ENCODE measurements at places on chromosomes 4 and X.

GRCh38 chrX:47743504-47743903 is 84.5 kb upstream of the UXT start:
- no peaks in the 10 kb centered on the region for H3K36me3 ChIP-seq
- no peak for DNase-seq
- H3K4me3 ChIP-seq, result no peak overlapping the region
- no peak overlapping the region for H3K27ac ChIP-seq
- peaks cover under 1% of the 10 kb centered on the region for H3K4me1 ChIP-seq
- no peaks in the 10 kb centered on the region for H3K27me3 ChIP-seq

DNA sequence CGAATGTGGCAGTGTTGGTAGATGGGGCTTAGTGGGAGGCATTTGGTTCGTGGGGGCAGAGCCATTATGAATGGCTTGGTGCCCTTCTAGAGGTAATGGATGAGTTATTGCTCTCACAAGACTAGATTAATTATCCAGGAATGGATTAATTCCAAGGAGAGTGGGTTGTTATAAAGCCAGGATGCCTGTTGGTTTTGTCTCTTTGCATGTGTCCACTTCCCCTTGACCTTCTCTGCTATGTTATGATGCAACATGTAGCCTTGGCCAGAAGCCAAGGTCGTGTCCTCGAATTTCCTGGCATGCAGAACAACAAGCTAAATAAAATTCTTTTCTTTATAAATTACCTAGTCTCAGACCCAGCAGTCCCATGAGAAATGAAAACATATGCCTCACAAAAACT is 111.2 kb upstream of the PLS3 start:
- no peak for DNase-seq
- no peak overlapping the region for H3K4me3 ChIP-seq
- no peaks in the 10 kb centered on the region for H3K27me3 ChIP-seq
- no peaks in the 10 kb centered on the region for H3K36me3 ChIP-seq
- no peak overlapping the region for H3K27ac ChIP-seq

GRCh38 chrX:13305108-13305507 is 14.7 kb downstream of the ATXN3L start:
- no peaks in the 10 kb centered on the region for H3K27me3 ChIP-seq
- peaks cover 8% of the 10 kb centered on the region for H3K4me1 ChIP-seq
- DNase-seq, result no peak

- no peak within 1 kb of the TSS for H3K27ac ChIP-seq
- H3K4me1 ChIP-seq, result peaks cover 17% of the 10 kb centered on the region
- H3K36me3 ChIP-seq, result no peaks in the 10 kb centered on the region
These were observed at the start of gene TRO for GRCh38 chrX:54920610-54921426. TSS of gene TRO (plus strand) at chrX:54920824. CDS start at chrX:54922247, 1,423 bp downstream.

DNA sequence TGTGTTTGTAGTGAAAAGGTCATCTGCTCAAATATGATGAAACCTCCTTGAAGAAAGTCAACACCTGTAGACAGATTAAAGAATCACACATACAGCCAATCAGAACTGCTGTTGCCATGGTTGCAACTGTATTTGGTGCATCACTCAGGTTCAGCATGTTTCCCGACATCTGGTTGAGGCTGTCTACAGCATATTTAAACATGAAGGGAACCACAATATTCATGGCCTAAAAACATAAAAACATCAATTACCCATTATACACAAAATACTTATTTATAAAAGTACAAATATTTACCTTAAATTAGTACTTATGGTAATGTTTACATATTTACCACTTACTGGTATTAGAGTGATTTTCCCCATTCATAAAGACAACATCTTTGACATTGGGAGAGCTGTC is 79.7 kb downstream of the ABCB7 start:
- no peaks in the 10 kb centered on the region for H3K27me3 ChIP-seq
- H3K36me3 ChIP-seq, result peaks cover 10% of the 10 kb centered on the region
- H3K4me1 ChIP-seq, result no peaks in the 10 kb centered on the region
- no peak overlapping the region for H3K27ac ChIP-seq
- no peak overlapping the region for H3K4me3 ChIP-seq

- H3K27ac ChIP-seq, result no peak overlapping the region
- H3K27me3 ChIP-seq, result no peaks in the 10 kb centered on the region
- no peak for DNase-seq
- no peaks in the 10 kb centered on the region for H3K36me3 ChIP-seq
- no peaks in the 10 kb centered on the region for H3K4me1 ChIP-seq
These were observed 35.5 kb upstream of the ADH4 start for GRCh38 chr4:99179626-99180025.

DNA sequence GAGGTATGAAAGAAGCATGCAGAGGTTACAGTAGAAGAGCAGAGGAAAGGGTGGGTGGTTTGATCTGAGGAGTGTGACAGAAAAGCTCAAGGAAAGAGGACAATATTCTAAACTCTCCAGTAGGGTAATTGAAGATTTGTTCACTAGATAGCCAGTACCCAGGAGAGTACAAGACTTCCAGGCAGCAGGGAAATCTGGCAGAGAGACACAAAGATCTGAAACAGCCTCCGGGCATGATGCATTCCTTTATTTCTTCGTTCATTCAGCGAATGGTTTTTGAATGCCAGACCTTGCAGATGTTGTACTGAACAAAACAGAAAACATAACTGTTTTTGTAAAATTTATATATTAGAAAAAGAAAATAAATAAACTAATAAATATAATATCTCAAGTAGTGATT is 766.6 kb downstream of the FAT4 start:
- no peak overlapping the region for H3K27ac ChIP-seq
- no peaks in the 10 kb centered on the region for H3K36me3 ChIP-seq
- DNase-seq, result no peak
- H3K27me3 ChIP-seq, result no peaks in the 10 kb centered on the region
- H3K4me3 ChIP-seq, result no peak overlapping the region

GRCh38 chr4:4864443-4864939 is 5.0 kb downstream of the MSX1 start:
- no peak overlapping the region for H3K27ac ChIP-seq
- peaks cover 7% of the 10 kb centered on the region for H3K36me3 ChIP-seq
- H3K4me1 ChIP-seq, result peaks cover 13% of the 10 kb centered on the region
- H3K4me3 ChIP-seq, result no peak overlapping the region
- DNase-seq, result no peak

DNA sequence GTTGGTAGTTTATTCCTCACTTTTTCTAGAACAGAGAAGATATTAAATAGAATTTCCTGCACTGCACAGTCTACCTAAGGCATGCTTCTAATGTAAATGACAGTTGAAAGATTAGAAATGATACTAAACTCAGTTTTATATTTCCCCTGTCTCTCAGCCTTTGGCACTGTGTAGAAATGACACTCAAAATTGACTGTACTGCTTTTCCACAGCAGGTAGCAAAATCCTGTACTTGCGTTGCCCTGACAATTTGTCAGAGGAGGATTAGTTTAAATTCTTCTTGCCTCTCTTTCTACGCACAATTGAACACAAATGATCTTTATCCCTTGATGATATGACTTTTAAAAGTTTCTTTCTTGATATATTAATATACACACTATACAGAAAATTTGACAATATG is 347.6 kb downstream of the SPOCK3 start:
- H3K4me1 ChIP-seq, result no peaks in the 10 kb centered on the region
- no peaks in the 10 kb centered on the region for H3K36me3 ChIP-seq
- DNase-seq, result no peak
- H3K27me3 ChIP-seq, result no peaks in the 10 kb centered on the region
- no peak overlapping the region for H3K4me3 ChIP-seq

Measured in activated naive CD4-positive, alpha-beta T cell treated with anti-CD3 and anti-CD28 coated beads, Interleukin-2, amount 10 ng/mL, durations not matched to agents 7 days and 5 days (primary cell).